ENCODE measurements at places on chromosomes 4 and X.

DNA sequence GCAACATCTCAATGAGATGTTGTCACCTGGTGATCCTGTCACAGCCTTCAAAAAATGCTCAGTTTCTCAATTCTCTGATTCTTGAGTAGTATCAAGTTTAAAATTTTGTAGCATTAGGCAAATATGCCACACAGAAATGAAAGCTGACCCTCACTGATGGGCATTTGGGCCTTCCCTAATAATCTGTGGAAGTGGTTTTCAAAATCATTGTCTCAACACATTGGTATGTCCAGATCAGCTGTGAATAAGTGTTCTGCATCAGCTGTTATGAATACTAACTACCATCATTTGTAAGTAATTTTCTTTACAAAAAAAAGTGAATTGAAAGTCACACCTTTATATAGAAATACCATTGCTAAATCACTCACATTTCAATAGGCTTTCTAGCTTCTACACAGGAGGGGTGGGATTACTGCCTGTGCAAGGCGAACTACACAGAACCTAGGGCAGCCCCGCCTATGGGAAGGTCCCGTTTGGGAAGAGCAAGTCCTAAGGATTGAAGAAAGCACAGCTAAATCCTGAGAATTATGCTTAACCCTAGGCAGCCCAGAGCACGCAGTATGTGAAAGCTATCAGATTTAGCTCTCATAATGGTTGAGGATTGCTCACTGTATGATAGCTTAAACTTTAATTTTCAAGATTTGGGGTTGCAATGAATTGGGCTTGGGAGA lies 73.4 kb downstream of the GPC3 start:
- DNase-seq, result no peak

DNA sequence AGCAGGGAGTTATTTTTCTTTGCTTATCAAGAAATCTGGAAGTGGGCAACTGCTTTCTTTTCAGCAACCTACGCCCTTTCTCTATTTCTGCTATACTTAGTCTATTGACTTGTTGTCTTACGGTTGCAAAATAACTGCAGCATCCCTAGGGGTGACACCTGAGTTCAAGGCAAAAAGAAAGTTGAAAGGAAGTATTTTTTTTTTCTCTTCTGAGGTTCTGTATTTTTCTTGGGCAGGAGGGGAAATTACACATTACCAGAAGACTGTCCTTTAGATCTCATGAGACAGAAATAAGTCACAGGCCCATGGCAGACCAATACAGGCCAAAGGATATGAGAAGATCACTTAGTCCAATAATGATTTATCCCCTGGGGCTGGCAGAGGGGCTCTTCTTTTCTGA lies 204.7 kb upstream of the CASK start:
- no peak for DNase-seq

DNA sequence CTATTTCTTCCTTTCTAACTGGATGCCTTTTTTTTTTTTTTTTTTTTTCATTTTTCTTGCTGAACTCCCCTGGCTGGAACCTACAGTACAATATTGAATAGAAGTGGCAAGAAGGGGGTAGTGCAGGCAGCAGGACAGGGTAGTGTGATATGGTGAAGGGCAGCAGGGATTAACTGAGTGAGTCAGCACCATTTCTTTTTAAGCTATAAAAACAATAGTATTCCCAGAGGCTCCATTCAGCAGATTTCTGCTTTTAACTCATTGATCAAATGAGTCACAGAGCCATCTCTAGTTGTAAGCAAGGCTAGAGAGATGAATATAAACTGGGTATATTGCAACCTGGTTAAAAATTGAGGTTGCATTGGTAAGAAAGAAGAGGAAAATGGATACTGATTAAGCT lies 53.6 kb upstream of the SETD7 start:
- DNase-seq, result no peak

DNA sequence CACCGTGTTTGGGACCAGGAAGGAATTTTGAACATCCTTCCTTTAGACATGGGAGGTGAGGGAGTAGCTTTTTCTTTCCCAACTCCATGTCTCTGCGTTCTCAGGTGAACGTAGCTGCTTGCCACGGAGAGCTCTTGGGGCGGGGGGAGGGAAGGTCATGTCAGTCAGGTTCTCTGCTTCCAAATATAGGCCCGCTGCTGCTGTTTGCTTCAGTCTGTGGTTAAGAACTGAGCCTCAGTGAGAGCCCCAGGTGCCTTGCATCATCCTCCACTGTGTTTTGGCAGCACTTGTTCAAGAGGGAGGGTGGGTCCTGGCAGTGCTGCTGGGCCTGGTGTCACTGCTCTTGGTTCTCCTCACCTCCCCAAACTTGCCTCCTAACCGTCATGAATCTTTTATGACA lies 46.5 kb downstream of the HADH start:
- peak; percentile 76 for DNase-seq

DNA sequence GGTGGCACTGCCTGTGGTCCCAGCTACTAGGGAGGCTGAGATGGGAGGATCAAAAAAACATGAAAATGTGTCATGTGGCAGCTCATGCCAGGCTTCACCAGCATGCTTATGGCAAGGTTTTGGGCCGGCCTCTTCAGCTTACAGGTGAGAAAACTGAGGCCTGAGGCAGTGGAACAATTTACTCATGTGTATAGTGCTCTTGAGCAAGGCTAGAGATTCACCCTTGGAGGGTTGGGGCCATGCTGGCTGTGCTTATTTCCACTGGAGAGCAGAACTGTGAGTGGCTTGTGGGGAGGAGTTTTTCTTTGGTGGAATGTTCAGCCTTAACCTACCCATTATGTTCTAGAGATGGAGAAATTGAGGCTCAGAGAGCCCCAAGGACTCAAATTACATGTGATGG lies 31.8 kb downstream of the NSD2 start:
- DNase-seq, result no peak
